ENCODE measurements at places on chromosomes 7 and 10. TPM values are rescaled to one million over a fixed set of nuclear protein-coding genes. Genes with fewer than 3 reads are reported as not detected.

DNA sequence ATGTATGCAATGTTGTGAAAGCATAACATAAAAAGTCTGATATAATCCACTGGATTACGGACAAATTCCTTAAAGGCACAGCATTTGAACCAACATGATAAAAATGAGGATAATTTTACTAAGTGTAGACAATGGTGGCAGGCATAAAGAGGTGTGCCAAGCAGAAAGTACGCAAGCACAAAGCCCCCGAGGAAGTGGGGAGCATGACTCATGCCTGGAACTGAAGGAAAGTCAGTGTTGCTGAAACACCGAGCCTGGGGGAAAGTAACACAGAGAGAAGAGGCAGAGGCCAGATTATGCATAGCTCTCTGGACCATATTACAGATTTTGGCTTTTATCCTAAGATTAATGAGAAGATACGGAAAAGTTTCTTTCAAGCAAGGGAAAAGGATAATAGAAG is 490.0 kb upstream of the PHF14 start:
- H3K36me3 ChIP-seq: no peaks in the 10 kb centered on the region
- no peak for DNase-seq
- H3K4me3 ChIP-seq: no peak overlapping the region

MAT1A gene
- not detected for total RNA-seq

DNA sequence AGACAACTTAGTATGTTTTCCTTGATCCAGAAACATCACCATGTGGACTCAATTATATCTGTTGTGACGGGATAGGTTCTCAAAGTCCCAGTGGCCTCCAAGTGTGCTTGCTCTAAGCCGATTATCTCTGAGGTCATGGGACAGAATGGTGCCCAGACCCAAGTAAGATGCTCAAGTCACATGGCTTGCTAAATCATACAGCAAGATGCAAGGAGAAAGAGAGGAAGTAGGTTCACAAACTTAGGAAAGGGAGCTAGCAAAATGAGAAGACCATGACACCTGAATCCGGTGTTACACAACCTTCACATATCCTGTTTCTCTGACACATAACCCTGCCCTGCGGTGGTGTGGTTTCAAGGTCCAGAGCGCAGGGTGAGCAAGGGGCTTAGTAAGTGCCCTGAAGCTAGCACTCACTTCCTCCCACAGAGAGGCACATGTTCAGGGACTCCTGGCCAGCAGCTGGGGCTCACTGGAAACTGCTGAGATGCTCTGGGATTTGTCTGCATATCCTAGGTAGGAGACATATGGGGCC is 590.9 kb upstream of the ANKRD30A start:
- no peaks in the 10 kb centered on the region for H3K4me1 ChIP-seq
- no peaks in the 10 kb centered on the region for H3K27me3 ChIP-seq
- H3K4me3 ChIP-seq: no peak overlapping the region
- DNase-seq: no peak
- H3K27ac ChIP-seq: no peak overlapping the region
- H3K36me3 ChIP-seq: no peaks in the 10 kb centered on the region

DNA sequence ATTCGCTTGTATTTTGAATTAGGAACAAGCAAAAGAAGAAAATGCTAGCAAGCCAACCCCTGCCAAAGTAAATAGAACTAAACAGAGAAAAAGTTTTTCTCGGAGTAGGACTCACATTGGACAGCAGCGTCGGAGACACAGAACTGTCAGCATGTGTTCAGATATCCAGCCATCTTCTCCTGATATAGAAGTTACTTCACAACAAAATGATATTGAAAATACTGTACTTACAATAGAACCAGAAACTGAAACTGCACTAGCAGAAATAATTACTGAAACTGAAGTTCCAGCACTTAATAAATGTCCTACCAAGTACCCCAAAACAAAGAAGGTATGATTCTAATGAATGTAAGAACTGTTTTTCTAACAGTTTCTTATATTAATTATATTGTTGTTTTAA is 87.9 kb downstream of the KMT2E start:
- H3K36me3 ChIP-seq: peaks cover 59% of the 10 kb centered on the region
- no peaks in the 10 kb centered on the region for H3K27me3 ChIP-seq
- no peak for DNase-seq
- H3K4me1 ChIP-seq: peaks cover 43% of the 10 kb centered on the region
- H3K27ac ChIP-seq: no peak overlapping the region
